NCI-H1105 treated with DMSO at 0.1 percent for 48 hours (cell line): ENCODE measurements at places on chromosomes 12 and 14.

- DNase-seq = peak; percentile 74
Observed at GRCh38 chr14:99682809-99683618, 1.1 kb upstream of the CYP46A1 start.

DNA sequence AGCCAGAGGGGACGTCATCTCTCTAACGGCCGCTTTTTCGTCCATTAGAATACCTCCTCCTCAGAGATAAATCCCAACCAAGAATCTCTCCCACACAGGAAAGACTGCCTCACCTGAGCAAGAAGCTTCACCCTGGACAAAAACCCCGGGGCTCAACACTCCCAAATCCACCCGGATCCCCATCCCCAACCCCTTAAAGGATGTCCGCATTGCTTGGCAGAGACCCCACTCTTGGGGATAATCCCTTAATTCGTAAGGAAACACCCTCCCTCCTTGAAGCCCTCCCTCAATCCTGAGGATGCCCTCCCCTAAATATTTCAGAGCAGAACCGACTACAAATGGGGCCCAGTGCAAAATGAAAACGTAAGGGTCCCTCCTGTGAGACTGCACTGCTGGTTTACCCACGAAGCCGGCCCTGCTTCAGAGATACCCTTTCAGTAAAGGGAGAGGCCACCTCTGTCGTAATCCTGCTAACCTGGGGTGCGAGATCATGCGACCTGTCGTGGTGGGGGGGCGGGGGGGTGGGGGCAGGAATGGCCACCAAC is 655 bp upstream of the DYNLL1 start:
- no peak for DNase-seq

DNA sequence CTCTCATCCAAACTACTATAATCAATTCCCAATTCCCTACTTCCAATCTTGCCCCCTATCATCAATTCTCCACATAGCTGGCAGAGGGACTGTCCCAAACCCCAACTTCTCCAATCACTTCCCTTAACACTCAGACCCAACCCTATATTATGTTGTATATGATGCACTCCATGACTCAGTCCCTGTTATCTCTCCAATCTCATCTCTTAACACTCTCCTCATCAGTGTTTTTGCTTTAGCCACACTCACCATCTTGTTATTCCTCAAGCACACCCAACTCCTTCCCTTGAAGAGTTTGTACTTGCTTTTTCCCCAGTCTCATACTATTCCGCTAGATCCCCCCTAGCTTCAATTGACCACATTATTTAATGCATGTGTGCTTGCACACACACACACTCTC is 4.9 kb downstream of the RHOJ start:
- DNase-seq = no peak

DNA sequence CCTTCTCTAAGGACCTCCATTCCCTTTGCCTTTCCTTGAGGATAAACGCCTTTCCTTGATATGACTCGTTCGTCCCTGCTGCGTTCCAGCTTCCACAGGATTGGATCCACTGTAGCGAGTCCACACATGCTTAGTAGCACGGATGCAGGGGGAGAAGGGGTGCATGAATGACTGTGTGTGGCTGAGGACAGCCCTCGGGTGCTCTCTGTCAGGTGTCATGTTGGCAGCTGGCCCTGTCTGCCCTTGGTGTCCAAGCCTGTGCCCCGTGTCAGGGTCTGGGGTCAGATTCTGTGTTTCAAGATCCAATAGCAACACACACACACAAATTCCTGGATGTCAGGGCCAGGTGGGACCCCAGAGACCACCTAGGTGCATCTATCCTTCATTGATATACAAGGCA is 17.5 kb upstream of the KRT80 start:
- DNase-seq = no peak

- DNase-seq = no peak
Observed at GRCh38 chr12:69410571-69410970, 51.0 kb downstream of the YEATS4 start.

GRCh38 chr14:54651649-54652048 is 84.7 kb downstream of the SAMD4A start:
- DNase-seq = no peak

GRCh38 chr12:127238107-127238506 is 1028.9 kb upstream of the TMEM132C start:
- no peak for DNase-seq

GRCh38 chr12:116071555-116072230 is 205.8 kb downstream of the MED13L start:
- DNase-seq = no peak

GRCh38 chr12:9736936-9737705 is 4.2 kb upstream of the CLECL1 start:
- no peak for DNase-seq

- DNase-seq = no peak
Observed at GRCh38 chr12:51001799-51002198, 24.4 kb downstream of the SLC11A2 start.

GRCh38 chr12:8698132-8698851 is 501 bp downstream of the RIMKLB start:
- peak; percentile 30 for DNase-seq

- no peak for DNase-seq
Observed at GRCh38 chr14:75292886-75293285, 14.3 kb downstream of the FOS start.

DNA sequence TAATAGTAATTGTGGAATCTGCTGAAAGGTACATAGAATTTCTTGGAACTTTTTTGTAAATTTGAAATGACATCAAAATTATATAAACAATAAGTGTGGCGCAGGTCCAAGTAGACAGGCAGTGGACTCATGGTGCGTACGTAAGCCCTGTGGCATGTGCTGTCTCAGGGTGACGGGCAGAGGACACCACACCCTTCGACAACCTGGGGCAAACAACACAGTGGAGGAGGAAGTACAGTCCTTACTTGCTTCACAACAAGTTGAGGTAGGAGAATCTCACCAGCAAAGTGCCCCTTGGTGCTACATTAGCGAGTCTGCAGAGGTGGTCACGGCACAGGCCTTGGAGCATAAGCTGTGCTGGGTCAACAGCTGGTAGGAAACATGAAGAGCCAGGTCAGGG is 180.9 kb downstream of the AEBP2 start:
- DNase-seq = no peak

DNA sequence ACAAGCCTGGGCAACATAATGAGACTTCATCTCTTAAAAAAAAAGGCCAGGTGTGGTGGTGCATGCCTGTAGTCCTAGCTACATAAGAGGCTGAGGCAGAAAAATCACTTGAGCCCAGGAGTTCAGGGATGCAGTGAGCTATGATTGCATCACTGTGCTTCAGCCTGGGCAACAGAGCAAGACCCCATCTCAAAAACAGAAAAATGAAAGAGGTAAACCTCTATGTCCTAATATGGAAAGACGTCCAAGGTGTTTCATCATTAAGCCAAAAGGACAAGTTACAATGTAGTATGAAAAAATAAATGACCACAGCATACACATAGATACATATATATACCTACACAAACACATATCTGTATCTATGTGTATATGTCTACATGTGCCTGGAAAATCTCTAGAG is 15.4 kb downstream of the SPTB start:
- no peak for DNase-seq

DNA sequence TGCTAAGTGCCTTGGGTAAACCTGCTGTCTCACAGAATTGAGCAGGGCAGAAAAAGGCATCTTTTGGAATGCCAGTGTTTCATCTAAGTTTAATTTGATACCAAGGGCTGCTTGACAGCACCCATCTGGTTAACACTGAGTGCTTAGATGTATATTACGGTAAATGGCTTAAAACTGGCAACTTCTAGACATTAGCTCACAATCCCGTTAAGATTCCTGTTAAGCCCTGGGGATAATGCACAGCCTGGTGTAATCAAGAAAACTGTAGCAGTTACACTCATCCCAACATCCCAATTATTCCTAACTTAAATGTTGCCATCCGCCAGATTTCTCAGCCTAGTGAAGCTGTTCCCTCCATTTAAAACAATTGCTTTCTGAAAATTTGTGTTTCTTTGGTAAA is 29.9 kb downstream of the PPFIBP1 start:
- DNase-seq = no peak

DNA sequence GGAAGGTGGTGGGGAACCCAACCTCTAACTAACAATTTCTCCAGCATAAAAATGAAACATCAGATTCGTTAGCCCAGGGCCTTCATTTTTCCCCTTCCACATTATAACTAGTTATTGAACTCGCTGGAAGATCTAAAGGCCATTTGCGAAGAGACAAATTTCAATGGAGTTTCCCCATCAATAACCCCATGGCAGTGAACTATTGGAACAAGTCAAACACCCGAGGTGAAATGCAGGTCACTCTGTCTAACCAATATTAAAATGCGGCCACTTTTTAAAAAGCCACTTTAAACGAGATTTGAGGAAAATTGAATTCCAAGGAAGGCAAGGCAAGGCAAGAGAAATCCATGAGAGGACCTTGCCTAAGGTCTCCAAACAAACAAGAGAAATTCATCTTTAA is 4.5 kb upstream of the HOXC4 start:
- DNase-seq = no peak

- no peak for DNase-seq
Observed at GRCh38 chr12:1779783-1780182, 40.6 kb upstream of the LRTM2 start.

DNA sequence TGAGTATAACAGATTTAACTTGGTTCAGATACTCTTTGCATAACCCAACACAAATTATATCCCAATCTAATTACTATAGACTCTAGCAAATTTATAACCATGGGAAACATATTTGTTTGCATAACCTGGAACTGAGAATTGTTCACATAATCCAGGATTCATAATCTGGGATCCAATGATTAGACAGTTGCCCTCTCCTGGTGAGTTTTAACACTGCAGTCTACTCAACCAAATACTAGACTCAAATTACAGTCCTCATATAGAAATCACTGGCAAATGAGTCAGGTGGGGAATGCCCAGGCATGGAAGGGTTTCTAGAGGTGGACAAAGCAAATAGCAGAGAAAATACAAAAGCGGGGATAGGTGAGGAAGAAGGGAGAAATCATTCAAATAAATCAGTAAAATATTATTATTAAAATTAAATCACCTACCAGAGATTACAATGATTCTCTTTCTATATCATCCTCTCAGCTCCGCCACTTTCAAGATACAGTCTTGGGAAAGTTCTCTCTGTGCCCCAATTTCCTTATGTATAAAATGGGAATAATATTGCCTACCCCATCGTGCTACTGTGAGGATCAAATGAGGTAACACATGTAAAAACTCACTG is 9.4 kb downstream of the GCH1 start:
- peak; percentile 33 for DNase-seq

DNA sequence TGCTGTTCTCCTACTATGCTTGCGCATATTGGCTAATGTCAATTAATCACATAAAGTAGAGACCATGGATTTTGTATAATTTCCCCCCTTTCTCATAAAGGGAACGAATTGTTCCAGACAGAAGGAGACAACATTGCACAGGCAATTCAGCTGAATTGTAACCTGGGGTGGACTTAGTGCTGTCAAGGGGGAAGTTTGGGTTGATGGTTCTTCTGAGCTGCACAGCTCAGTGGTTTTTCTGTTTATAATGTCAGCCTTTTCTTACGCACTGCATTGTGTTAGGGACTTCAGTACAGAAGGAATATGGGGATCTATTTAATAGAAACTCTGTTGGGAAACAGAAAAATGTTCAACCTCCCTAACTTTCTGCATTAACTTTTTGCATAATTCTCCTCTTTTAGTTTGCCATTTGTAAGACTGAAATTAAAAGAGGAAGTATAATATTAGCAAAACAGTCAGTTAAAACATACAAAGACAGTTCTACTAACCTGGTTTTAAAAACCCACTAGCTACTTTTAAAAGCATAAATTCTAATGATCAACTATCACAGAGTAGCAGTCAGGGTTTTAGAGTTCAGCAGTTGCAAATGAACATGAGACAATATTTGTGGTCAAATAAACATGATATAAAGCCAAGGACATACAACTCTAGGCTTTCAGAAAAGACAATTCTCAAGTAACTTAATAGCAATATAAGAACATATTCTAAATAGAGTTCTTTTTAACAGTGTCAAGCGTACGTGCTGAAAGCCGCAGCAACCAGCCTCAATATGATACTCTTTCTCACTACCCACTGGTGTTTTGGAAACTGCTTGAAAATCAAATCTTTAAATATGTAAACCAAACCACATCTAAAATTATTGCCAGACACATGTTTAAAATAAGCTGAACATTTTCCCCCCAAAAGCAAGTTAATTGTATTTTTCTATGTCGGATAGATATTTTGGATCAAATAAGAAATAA is 393.0 kb downstream of the FSCB start:
- no peak for DNase-seq

DNA sequence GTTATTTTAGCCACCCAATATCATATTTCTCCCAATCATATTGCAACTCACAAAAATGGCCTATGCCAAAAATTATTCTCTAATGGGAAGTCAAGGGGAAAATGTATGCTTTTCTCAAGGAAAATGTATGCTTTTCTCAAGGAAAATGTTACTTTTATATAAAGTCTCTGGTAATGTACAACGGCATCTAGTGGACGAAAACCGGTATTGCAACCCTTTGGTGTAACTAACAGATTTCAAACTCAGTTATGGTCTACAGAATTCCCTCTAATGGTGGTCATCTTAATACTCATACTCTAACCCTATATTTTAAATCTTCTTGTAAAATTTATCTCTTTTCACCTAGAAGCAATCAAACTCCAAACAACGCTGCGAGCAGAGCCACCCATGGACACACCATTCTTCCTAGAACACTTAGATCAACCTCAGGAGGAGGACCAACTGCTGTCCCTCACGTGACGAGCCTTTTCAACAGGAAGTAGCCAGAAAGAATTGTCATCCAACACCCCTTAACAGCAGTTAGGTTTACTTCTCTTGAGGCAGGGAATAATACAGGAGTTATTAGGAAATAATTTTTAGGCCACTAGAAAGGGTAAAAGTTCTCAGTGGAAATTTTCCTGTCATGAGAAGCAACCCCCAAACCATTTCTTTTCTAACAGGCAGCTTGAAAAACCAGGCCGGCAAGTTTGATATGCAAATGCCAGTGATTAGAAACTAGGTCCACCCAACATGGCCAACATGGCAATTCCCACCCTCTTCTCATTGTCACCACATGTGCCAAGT is 20.1 kb downstream of the APOBEC1 start:
- DNase-seq = peak; percentile 28

DNA sequence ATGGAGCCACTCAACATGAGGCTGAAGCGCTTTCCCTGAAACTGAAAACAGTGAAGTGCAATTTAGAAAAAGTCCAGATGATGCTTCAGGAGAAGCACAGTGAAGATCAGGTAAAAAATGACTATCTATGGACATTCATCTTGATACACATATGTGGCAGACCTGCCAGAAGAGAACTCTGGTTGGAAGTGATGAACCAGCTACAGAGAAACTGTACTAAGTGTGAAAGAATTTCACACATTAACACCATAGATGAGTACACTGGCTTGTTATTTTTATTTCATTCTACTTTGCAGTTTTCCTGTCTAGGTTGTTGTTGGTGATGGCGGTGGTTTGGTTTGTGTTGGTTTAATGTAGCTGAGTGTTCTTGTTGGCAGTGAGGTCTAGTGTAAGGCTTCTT is 174.7 kb downstream of the ESR2 start:
- DNase-seq = no peak

- DNase-seq = no peak
Observed at GRCh38 chr12:67414011-67414715, 145.0 kb downstream of the CAND1 start.

DNA sequence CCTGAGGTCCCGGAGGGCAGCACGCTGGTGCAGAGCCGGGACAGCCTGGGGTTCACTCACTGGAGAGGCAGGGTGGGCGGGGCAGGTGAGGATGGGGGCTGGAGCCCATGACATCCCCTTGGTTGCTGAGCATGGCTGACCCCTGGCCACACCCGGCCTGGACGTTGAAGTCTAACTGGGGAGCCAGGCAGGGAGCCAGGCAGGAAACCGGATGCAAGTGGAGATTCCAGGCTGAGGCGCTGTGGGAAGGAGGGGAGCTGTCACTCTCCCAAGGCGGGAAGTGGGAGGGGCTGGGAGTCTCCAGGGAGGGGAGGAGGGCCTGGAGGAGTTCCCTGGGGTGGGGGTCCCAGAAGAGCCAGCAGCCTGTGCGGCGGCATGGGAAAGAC is 7.7 kb upstream of the INF2 start:
- DNase-seq = no peak
